CD8-positive, alpha-beta memory T cell (primary cell): ENCODE measurements at places on chromosomes 7 and 10. TPM values are rescaled to one million over a fixed set of nuclear protein-coding genes. Genes with fewer than 3 reads are reported as not detected.

Gene ZEB1
- total RNA-seq: 37.3 TPM

- H3K4me1 ChIP-seq: no peaks in the 10 kb centered on the region
- no peak for DNase-seq
- H3K36me3 ChIP-seq: no peaks in the 10 kb centered on the region
- no peak overlapping the region for H3K4me3 ChIP-seq
- no peaks in the 10 kb centered on the region for H3K27me3 ChIP-seq
- no peak overlapping the region for H3K27ac ChIP-seq
These were observed 67.3 kb upstream of the NPY start for GRCh38 chr7:24216576-24217125.

DNA sequence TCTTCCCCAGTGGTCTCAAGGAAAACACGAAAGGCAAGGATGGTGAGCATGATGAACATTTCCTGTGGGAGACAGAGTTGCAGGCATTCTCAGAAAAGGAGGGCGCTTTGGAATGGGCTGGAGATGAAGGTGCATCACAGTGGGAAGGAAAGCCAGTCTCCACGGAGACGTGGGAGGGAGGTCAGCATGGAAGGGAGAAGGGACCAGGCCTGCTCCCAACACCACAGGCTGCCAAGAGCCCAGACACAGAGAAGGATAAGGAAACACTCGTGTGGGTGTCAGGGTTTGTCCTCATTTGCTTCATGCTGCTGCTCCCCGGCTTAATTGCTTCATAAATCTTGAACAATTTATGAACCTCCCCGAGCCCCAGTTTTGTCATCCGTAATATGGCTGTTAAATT is 231.5 kb upstream of the ZNF32 start:
- no peak overlapping the region for H3K27ac ChIP-seq
- DNase-seq: no peak
- no peaks in the 10 kb centered on the region for H3K4me1 ChIP-seq
- no peak overlapping the region for H3K4me3 ChIP-seq
- H3K36me3 ChIP-seq: no peaks in the 10 kb centered on the region
- no peaks in the 10 kb centered on the region for H3K27me3 ChIP-seq

- no peak for DNase-seq
- no peaks in the 10 kb centered on the region for H3K4me1 ChIP-seq
These were observed 233.0 kb upstream of the ZNF32 start for GRCh38 chr10:43881657-43882056.

- no peak overlapping the region for H3K4me3 ChIP-seq
- no peaks in the 10 kb centered on the region for H3K27me3 ChIP-seq
- no peak overlapping the region for H3K27ac ChIP-seq
- DNase-seq: no peak
- no peaks in the 10 kb centered on the region for H3K4me1 ChIP-seq
- H3K36me3 ChIP-seq: no peaks in the 10 kb centered on the region
These were observed 123.6 kb upstream of the NOBOX start for GRCh38 chr7:144527051-144527471.

- DNase-seq: no peak
- H3K27ac ChIP-seq: no peak overlapping the region
- no peak overlapping the region for H3K4me3 ChIP-seq
- peaks cover 7% of the 10 kb centered on the region for H3K4me1 ChIP-seq
- no peaks in the 10 kb centered on the region for H3K36me3 ChIP-seq
These were observed 208.1 kb upstream of the HDAC9 start for GRCh38 chr7:18287482-18287881.

Gene NPSR1
- not detected for total RNA-seq

Gene ARHGAP22
- total RNA-seq: not detected

- H3K4me3 ChIP-seq: no peak overlapping the region
- H3K36me3 ChIP-seq: no peaks in the 10 kb centered on the region
- H3K27ac ChIP-seq: no peak overlapping the region
- no peak for DNase-seq
- no peaks in the 10 kb centered on the region for H3K4me1 ChIP-seq
These were observed 270.5 kb upstream of the NFE2L3 start for GRCh38 chr7:25881317-25882037.

Gene FAM25C
- total RNA-seq: not detected
